NCI-H1417 (cell line): ENCODE measurements at places on chromosomes 5 and 9.

DNA sequence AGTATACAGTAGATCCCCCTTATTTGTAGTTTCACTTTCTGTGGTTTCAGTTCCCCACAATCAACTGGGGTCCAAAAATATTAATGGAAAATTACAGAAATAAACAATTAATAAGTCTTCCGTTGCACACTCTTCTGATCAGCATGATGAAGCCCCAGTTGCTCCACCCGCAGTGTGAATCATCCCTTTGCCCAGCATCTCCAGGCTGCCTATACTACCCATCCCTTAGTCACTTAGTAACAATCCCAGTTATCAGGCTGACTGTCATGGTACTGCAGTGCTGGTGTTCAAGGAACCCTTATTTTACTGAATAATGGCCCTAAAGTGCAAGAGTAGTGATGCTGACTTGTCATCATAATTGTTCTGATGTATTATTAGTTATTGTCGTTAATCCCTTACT, 28.9 kb downstream of the SHC3 start:
- DNase-seq = no peak

- no peak for DNase-seq
Measured at GRCh38 chr5:110878115-110878514, 139.3 kb downstream of the SLC25A46 start.

DNA sequence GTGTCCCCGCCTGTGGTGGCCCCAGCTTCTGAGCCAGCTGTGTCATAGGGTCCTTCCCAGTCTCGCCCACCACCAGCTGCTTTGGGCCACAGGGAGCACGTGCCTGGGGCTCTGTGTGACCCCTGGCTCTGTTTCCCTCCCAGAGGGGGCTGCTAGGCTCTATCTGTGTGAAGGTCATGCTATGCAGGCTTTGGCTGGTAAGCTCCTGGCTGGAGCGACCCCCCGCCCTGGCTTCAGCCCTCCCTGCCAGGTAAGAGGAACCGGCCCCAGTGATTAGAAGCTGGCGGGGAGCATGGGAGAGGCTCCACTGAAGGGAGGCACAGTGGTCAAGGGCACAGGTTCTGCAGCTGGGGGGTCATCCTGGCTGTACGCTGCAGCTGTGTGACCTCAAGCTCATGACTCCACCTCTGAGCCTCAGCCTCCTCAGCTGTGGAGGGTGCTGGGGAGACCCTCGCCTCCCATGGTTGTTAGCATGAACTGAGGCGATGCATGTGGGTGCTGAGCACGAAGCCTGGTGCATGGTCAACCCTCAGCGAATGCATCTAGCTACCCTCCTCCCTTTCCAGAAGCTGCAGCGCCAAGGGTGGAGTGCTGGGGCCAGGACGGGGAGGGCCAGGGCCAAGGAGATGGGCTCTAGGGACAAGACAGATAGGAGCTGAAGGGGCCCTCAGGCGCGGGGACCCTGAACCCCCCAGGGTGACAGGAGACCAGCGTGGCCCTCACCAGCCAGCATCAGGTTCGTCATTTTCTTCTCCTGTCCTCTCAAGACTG, 163.8 kb upstream of the MVB12B start:
- DNase-seq = no peak

GRCh38 chr9:114030364-114030763, 47.7 kb downstream of the AMBP start:
- DNase-seq = no peak

DNA sequence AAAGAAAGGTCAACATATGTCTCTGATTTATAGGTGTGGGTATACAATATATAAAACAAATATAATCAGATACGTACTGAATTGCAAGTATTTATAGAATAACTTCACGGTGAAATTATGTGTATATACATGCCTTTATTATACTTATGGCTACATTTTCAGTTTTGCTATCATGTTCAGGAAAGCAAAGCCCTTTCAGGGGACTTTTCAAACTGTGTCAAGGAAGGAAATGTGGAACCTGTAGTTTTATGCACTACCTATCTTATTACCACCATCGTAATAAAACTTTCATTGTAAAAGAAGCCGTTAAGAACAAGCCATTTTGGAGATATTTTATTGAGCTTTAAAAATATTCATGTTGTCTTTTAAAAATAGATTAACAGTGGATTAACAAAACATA, 257.2 kb downstream of the PJA2 start:
- no peak for DNase-seq

DNA sequence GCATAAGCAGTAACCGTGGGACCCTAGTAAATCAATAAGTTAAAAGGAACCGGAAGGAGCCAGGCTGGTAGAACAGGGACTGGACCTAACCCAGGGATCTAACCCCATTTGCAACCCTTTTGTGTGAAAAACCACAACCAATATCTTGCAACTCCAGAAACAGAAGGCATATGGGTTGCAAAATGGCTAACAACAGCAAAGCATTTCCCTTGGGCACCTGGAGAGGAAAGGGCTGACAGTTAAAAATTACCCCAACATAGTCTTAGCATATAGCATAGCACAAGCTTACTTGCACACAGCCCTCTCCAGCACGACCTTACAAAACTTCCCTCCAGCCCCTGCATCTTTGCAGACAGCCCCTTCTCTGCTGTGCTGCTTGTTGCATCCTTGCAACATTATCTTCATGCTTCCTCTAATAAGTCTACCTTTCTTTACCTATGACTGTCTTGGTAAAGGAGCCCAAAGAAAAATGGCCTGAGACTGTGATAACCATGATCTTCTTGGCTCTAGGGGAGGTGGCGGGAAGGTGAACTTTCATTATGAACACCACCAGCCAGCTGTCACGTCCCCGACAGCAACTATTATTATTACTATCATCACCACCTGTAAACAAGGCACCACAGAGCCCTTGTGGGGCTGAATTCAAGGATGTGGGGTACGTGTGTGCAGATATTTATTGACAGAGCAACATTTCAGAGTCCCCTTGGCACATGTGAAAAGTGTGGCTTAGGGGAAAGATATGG, 49.8 kb downstream of the PRRC1 start:
- DNase-seq = no peak

- no peak for DNase-seq
Measured at GRCh38 chr9:133023117-133023890, 7.5 kb upstream of the GTF3C5 start.

DNA sequence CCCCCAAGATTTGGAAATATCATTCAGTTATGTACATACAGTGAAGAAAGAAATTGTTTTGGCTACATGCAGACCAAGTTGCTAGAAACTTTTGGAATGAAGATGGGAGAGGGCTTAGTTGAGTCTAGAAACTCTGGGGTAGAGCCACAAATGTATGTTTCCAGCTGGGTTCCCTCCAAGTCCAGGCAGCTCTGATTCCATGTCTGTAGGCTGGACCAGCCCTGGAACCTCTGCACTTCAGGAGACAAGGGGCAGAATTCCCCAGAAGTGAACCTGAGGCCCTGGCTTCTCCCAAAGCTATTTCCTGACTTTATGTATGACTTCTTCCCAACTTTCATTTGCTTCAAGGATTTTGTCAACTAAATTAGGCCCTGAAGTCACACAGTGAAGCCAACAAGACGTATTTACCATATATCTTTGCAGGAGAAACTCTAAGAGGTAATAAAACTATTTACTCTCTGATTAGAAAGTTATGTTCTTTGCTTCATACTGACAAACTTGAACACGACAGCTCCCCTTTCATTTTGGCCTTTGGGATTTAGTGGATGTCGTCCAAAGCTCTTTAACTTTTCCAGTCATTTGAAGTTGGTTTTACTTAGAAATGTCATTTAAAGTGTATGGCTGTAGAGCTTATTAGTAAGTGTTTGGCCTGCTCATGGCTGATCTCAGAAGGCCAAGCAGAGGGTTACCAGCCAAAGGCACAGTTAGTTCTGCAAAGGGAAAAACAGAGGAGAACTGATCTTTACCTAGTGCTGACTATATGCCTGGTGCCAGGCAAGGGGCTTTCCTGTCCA, 152.0 kb upstream of the SLC28A3 start:
- DNase-seq = no peak

DNA sequence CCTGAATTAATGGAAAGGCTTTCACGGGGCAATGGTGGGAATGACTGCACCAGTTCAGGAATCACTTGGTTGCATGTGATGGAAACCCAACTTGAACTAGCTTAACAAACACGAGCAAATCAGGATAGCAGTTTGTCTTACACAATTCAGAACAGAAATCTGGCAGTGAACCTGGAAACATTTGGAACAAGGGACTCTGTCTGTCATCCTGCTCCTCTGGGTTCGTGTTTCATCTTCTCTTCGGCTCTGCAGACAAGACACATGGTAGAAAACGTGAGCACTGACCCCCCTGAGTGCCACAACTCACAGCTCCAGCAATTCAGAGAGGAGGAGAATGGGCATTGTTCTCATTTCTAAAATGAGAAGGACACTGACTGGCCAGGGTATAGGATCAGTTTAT, 218.1 kb upstream of the NREP start:
- DNase-seq = no peak

- DNase-seq = no peak
Measured at GRCh38 chr5:98275980-98276379, 497.5 kb upstream of the RGMB start.

GRCh38 chr9:77156646-77157371, 20.5 kb upstream of the VPS13A start:
- peak; percentile 57 for DNase-seq

- DNase-seq = no peak
Measured at GRCh38 chr5:53261245-53261644, 151.7 kb upstream of the MOCS2 start.

DNA sequence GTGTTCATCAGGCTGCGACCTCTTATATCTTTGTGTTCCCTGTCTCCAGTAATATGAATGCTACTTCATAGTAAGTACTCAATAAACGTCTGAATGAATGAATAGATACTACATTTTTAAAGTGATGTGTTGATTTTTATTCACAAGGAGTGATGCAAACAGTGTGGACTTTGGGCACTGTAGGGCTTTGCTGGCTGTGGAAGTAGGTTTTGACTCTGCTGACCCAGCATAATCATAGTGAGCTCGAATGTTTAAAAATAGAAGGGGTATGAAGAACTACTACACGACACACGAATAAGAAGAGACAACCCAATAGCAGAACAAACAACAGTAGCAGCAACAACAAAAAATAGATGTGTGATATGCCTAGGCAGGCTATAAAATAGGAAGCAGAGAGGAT, 147.4 kb downstream of the SH3GL2 start:
- DNase-seq = no peak

- DNase-seq = no peak
Measured at GRCh38 chr5:136031711-136032110, 2.9 kb downstream of the TGFBI start.

- DNase-seq = no peak
Measured at GRCh38 chr5:127441799-127442484, 75.5 kb upstream of the PRRC1 start.

DNA sequence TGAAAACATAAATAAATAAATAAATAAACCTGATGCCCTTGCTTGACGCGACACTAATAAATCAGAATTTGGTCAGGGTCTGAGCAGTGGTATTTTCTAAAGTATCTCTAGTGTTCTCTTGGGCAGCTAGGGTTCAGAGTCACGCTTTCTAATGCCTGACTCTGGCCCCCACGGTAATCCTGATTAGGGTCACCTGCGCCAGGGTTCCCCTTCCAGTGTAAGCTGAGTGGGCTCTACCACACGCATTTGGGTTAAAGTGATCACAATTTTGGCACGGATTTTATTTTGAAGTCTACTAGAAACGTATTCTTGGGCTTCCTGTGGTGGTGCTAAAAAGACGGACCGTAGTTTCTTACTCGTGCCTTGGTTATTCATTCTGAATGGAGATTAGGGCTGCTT, 651 bp downstream of the TTC1 start:
- DNase-seq = no peak

DNA sequence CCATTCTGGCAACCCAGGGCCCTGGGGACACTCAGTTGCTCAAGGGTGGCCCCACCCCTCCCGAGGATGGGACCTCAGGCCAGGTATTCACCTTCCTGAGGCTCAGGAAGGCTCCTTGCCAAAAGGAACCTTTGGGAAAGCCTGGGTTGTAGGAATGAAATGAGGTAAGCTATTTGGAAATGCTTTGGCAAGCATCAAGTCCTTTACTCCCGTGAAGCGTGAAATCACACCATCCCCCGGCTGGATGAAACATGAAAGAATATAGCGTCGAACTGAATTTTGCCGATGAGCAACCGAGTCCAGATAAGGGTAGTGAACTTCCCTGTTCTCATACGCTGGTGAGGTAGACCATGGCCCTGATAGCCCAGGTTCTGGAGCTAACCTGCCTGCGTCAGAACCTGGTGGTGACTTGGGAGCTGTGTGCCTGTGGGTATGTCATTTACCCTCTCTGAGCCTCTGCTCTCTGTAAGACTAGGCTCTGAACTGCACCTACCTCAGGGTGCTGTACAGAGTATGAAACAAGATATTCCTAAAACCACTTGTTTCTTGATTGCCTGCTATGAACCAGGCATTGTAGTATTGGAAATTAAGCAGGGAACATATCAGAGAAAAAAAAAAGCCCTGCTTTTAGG, 105.3 kb upstream of the BOD1 start:
- no peak for DNase-seq

DNA sequence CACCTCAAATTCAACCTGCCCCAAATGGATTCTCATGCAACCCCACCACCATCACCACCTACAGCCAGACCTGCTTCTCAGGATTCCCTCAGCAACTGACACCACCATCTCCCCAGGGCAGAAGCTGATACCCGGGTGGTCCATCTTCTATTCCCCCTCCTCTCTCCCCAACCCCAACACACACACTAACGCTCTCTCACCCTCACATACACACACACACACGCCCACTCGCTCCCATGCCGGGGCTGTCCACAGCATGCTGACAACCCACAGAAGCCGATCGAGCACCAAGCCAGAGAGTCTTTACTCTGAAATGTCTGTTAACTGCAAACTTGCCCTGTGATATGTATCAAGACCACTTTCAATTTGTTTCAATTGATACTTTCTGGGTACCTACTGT, 28.4 kb downstream of the B4GALT1 start:
- DNase-seq = no peak

DNA sequence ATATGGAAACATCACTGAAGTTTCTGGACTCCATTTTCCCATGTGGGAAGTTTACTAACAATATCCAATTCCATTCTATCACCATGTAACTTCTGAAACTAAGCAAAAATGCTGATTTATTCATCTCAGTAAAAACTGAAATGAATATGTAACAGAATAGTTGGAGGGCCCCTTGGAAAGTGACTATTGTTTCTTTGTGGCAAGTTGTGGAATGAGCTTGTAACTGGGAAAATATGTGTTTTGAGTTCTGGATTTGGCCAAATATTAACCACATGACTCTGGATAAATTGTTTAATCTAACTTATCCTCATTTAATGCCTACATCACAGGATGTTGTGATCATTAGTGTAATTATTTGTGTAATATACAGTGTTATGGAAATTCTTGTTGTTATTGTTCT, 619.3 kb downstream of the TLE4 start:
- no peak for DNase-seq

GRCh38 chr5:147918101-147918685, 11.9 kb upstream of the C5orf46 start:
- DNase-seq = no peak

GRCh38 chr9:117744856-117745389, 40.7 kb downstream of the TLR4 start:
- DNase-seq = peak; percentile 31

DNA sequence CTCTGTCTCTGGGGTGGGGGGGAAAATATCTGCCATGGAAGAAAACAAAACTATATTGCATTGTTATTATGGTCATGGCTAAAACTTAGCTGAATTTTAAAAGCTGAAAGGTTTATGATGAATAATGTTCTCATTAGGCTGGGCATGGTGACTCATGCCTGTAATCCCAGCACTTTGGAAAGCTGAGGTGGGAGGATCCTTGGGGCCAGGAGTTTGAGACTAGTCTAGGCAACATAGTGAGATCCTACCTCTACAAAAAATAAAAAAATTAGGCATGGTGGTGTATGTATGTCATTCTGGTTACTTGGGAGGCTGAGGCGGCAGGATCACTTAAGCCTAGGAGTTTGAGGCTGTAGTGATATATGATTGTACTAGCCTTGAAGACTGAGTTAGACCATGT, 44.5 kb downstream of the IPO11 start:
- DNase-seq = no peak
